ENCODE measurements at places on chromosomes 2 and 18.
A peak's percentile ranks its signal among the peaks of the same experiment; 100 is the strongest.

- DNase-seq, result no peak
These were observed 12.0 kb upstream of the SLC38A11 start for GRCh38 chr2:164967361-164967760.

- no peak for DNase-seq
These were observed 20.0 kb upstream of the SIX2 start for GRCh38 chr2:45029215-45029614.

DNA sequence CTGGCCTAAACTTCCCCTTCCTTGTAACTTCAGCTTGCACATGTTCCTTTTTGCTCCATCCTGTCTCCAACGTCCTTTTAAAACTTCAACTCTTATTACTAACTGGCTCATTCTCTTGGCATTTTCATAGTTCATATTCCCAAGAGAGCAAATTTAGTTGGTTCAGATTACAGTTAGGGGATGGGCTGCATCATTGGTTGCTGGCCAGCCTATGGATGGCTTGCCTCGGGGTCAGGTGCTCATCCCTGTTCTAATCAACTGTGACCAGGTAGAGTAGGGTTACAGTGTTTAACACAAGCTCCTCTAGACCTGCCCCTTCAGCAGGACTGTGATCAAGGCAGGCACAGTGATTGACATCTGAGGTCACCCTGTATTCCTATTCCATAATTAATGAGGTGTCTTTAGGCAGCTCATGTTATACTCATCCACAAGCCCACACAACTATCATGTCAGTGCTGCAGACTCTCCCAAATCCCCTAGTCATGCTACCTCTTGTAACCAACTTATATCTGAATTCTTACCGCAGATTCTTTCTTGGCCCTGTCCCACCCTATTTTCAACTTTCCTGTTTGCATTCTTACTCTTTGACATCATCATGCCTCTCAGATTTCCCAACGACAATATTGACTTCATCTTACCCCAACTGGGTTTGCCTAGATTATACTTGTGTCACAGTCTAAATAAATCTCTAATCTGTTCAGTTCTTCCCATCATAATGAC lies 293.3 kb downstream of the MTX2 start:
- peak; percentile 47 for DNase-seq

DNA sequence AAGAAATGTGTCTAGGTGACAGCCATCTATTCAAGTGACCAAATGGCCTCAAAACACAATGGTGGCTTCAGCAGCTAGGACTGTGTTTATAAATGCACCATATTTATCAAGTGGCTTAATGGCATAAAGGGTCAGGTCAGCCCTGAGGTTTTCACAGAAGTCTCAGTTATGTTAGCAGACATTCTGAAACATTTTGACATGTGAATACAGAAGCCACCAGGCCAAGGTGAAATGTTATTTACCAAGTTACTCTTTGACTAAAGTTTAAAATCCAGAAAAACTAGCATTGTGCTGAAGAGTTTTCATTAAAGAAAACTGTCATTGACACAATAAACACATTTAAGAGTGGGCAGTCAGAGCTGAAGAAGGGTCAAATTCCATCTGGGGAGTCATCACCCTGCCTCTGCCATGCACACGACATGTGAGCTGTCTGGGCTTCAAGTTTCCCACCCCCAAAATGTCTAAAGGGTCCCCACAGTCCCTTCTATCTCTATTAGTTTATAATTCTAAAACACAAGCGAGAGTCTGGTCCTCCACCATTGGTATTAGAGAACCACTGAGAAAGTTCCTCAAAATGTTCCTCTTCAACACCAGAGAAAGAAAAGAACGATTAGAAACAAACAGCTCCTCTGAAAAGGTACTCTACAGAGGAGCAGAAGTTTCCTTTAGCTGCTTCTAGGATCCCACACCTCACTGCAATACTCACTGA lies 77.5 kb upstream of the FZD5 start:
- DNase-seq, result no peak

DNA sequence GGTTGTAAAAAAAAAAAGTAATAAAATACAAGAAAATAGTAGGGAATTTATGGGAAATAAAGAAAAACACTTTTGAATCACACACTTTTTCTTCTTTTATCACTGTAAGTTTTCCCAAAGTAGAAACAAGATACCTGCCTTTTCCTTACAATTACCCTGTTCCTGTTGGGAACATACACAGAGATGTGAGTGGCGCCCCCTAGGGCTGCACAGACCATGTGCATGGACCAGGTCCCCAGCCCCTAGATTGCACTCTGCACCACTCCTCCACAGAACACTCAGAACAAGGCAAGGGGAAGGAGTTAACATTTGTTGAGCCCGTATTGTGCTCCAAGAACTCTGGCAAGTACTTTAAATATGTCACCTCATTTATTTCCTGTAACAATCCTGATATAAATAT lies 118.7 kb upstream of the NRP2 start:
- DNase-seq, result no peak

- no peak for DNase-seq
These were observed 46.1 kb downstream of the EDAR start for GRCh38 chr2:108942888-108943287.

DNA sequence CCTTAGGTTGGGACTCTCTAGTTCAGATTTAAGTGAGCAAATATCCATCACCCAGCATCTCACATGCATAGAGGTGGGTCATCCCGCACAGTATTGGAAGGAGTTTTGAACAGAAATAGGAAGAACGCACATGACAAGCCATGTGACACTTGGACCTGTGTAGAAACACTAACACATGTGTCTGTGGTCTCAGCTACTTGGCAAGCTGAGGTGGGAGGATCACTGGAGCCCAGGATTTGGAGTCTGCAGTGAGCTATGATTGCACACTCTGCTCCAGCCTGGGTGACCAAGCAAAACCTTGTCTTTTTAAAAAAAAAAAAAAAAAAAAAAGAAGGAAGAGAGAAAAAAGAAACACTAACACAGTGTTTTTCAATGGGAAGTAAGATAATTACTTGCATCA lies 5.4 kb upstream of the MTCL1 start:
- no peak for DNase-seq

DNA sequence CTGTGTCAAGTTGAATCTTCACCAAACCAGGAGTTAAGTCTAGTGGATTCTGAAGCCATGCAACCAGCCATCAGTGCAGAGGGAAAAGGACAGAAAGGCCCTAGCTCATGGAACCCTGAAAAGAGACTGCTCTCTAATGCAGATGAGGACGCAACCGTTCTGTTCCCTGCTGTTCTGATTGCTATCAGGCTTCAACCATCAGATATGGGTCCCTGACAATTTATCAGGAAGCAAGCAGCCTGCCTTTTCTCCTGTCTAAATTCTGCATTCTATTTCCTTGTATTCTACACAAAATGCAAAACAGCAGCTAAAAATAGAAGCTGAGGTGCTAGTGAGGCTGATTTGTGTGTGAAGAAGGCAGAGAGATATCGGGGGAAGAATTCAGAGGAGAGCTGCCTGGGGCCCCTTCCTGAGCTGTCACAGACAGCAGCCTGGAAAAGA lies 68.4 kb upstream of the RTN4 start:
- no peak for DNase-seq

- DNase-seq, result peak; percentile 31
These were observed 8.1 kb downstream of the LBH start for GRCh38 chr2:30239308-30239985.

DNA sequence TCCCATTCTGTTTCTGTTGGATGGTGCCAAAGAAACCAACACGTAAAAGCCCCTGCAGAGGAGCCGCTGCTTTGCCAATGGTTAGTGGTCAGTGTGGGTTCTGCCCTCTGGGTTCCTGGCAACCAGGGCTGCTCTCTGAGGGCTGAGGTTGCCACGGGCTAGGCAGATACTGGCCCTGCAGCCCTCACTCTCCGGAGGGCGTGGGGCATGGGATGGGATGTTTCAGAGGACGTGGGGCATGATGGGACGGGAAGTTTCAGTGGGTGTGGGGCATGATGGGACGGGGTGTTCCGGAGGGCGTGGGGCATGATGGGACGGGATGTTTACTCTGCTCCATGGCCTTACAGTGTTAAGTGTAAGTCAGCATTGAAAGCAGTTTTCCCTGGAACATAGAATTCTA lies 34.2 kb downstream of the ADI1 start:
- no peak for DNase-seq

DNA sequence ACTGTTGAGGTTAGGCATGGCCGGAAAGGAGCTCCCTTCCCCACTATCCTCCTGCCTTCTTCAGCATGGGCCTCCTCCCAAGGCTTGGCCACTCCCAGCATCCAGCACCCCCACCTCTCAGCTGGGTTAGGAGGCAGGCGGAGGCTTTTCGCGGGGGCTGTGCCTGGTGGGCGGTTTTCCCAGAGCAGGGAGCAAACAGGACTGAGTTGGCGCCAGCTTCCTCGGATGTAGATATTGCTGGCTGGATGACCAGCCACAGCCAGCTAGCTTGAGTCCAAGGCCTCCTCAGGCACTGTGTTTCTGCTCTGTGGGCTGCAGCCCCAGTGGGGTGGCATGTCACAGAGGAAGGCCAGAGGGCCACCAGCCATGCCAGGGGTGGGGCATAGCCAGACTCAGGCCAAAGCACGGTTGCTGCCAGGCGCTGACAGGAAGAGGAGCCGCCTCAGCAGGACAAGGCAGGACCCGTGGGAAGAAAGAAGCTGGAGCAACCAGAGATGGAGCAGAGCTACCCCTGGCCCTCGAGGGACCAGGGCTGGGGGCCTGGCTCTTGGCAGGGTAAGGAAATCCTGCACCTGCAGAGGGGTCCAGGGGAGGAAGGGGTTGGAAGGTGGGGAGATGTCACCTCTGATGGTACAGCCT lies at the start of gene TCF23:
TSS of gene TCF23 (plus strand) at position 204 of the 639 bp plus-strand sequence. CDS start at position 334, 130 bp downstream.
- DNase-seq, result no peak

DNA sequence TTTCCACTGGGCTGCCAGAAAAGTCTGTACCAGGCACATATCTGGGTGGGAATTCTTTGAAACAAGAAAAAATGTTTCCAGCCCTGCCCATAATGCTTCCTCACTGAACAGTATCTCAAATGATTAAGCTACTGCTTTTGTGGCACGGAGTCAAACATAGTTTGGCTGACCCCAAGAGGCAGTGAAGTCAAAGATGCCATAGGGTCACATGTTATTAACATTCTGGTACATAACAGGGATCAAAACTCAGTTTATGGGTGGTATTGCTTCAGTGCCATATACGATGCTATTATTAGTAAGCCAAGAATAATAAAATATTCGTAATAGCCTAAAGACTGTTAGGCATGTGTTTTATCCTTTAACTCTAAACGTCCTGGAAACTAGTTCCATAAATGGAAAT lies 112.4 kb downstream of the FEZ2 start:
- peak; percentile 89 for DNase-seq

GRCh38 chr2:73746015-73746876 lies 9.1 kb upstream of the TPRKB start:
- no peak for DNase-seq

DNA sequence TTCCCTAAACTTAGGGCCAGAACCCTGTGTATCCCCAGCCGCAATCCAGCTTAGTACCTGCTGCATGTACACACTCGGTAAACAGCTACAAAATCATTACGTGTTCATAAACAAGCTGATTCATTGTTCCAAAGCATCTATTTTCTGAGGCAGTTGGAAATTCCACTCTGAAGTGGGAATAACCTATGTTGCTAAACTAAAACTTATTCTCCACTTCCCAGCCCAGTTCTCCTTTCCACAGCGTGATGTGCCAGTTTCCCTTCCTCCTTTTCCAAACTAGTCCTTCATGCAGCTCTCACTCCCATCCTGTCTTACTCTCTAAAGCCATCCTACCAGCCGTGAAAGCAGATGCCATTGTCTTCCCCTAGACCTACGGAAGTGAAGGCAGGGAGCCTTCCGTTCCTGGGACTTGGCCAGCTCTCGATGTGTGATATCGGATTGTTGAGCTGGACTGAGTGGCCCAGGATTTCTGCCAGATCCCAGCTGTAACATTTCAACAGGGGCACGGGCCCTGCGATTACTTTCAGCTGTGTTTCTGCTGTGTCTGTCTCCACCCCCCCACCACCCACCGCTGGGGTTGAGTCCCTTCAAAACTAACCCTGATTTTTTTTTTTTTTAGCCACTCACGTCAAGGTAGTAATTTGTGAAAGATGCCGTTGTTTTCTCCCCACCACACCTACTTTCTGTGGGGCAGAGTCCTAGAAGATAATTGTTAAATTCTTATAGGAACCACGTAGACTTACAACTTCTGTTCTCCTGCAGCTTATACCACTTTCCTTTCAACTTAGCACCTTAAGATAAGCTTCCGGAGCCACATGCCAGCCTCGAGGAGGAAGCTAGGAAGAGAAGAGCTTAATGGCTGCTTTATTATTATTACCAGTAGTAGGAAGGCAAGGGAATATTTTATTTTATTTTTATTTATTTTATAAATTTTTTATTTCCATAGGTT lies 100.9 kb downstream of the CRIM1 start:
- peak; percentile 51 for DNase-seq

DNA sequence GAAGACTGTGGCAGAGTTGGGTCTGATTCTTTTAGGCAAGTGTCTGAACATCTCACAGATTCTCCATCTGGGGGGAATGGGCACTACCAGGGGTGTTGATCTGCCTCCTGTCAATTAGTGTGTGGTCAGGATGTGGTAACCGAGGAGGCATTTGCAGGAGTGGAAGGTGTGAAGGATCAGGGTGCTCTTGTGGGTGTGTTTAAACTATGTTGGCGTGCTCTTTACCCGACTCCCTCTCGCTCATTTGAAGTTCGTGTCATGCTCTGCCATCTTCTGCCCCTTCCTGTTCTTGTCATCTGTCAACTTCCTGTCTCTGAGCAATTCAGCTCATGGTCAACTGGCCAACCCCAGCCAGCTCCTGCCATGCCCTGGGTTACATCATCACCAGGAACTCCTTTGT lies 107.9 kb downstream of the RTN4 start:
- no peak for DNase-seq

- DNase-seq, result peak; percentile 29
These were observed 108.3 kb downstream of the MTCL1 start for GRCh38 chr18:8813611-8814010.

- DNase-seq, result no peak
These were observed 533.6 kb upstream of the FSHR start for GRCh38 chr2:49687918-49688317.

- DNase-seq, result no peak
These were observed 32.3 kb downstream of the CWC22 start for GRCh38 chr2:179974761-179975160.

DNA sequence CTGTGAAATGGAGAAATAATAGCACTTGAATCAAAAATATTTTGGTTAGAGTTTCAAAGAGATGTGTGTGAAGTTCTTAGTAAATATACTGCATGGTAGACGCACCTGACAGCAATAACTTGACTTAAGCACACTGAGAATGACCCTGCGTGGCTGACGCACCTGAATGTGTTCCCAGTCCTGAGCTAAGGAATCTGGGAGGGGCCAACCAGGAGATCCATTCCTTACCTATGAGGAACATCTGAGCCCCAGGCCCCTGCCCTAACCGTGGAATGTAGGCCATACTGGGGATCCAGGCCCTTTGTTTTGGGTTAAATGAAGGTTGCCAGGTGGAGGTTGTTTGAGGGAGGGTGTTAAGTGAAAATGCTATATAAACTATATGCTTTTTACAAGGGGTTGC lies 284.4 kb downstream of the RBM43 start:
- no peak for DNase-seq

GRCh38 chr2:40329739-40330030 lies 122.2 kb downstream of the SLC8A1 start:
- no peak for DNase-seq

- DNase-seq, result no peak
These were observed 148.0 kb downstream of the GALR1 start for GRCh38 chr18:77397617-77398016.
